ENCODE measurements at places on chromosomes 1 and 21.

GRCh38 chr1:8816831-8817411, 519 bp downstream of the RERE start:
- no peak for DNase-seq

GRCh38 chr1:1290238-1290731, 10.0 kb downstream of the SCNN1D start:
- no peak for DNase-seq

- no peak for DNase-seq
Observed at GRCh38 chr1:82318921-82319320, 518.2 kb downstream of the ADGRL2 start.

DNA sequence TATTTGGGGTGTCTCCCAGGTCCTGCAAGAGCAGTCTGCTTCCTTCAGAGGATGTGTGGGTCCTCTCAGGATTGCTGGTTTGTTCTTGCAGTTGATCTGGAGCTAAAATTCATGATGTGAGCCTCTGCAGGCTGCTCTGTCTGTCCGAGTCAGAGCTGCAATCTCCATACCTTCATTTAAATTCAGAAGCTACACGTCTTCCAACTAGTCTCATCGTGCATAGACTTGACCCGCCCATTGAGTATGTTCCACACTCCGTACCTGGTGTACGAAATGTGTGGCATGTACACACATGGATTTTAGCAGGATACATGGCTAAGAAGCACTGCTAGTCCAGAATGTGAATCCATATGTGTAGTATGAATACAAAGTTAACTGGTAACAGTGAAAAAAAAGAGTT, 25.0 kb upstream of the RGS2 start:
- DNase-seq = no peak

- DNase-seq = no peak
Observed at GRCh38 chr1:73331726-73332125, 866.2 kb downstream of the LRRIQ3 start.

- no peak for DNase-seq
Observed at GRCh38 chr1:36805979-36806640, 228.2 kb downstream of the GRIK3 start.

DNA sequence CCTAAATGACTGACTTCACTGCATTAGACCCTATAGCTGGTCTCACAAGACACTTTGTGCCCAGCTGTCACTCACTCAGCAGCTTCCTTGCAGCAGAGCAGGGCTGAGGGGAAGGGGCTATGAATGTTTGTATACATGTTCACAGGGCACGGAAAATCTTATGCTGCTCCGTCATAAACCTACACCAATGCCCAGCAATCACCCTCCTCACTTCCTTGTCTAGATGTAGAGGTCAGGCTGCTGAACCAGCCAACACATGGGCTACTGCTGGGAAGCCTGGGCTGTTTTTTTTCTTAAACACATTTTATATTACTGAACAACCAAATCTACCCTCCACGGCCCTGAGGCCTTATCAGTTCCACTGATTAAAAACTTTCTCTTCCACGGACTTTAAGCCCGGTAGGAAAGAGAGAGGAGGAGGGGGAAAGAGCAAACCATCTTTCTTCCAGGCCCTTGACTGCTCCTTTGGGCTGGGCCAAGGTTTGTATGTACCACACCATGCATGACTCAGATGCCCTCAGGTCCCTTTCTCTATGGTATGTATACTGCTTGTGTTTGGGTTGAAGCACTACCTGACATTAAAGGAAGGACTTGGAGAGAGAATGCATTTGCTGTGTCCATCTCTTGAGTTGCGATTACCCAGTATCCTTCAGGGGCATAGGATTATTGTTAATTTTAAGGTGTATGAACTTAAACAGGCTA, 12.7 kb downstream of the MTFR1L start:
- DNase-seq = no peak

DNA sequence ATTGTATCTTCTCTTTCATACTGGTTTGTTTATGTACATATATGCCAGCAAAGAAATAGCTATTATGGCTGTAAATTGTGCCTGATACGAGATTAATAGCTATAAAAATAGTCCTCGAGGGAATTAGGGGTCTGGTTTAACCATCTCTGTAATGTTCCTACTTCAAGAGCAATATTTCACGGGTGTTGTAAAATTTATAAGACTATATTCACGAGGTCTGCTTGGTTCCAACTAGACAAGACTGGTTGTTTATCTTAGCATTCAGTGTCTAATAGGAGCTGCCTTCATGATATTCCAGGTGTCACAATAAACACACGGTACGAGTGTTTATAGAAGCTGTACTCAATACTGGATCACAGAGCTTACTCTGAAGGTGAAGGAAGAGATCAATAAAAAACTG, 389.9 kb downstream of the SIPA1L2 start:
- no peak for DNase-seq

DNA sequence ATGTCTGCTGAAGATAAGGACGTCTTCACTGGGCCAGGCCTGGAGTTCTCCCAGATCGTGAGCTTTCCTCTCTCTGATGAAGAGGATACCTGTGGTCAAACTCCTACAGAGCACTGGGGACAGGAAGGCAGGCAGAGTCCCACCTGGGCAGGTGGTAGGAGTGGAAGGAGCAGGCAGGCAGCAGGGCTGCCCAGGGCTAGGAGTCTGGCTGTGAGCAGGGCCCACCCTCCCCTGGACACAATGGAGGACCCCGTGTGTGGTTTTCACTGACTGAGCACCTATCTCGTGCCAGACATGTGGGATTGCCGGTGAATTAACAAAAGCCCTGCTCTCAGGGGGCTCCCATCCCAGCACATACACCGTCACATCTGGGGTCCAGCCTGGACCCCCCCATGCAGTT, 4.9 kb upstream of the SAMD11 start:
- DNase-seq = no peak

GRCh38 chr1:29169976-29170375, 11.7 kb downstream of the SRSF4 start:
- no peak for DNase-seq

GRCh38 chr1:88528792-88529191, 155.3 kb upstream of the PKN2 start:
- no peak for DNase-seq

DNA sequence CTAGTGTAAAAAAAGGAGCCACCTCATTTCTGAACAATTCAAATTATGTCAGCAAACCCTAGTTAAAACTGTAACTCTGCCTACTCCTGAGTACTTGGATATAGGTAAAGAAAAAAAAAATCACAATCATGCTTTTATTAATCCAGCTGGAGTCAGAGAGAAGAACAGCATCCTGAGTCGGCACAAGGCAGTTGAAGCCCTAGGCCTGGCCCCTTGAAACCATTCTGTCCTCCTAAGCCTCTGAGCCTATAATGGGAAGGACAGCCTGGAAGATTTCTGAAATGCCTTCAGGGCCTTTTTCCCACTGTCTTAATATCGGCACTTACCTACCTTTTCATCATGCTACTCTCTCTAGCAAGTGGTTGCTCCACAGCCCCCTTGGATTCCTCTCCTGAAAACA, 32.5 kb downstream of the CDC42BPA start:
- DNase-seq = no peak

DNA sequence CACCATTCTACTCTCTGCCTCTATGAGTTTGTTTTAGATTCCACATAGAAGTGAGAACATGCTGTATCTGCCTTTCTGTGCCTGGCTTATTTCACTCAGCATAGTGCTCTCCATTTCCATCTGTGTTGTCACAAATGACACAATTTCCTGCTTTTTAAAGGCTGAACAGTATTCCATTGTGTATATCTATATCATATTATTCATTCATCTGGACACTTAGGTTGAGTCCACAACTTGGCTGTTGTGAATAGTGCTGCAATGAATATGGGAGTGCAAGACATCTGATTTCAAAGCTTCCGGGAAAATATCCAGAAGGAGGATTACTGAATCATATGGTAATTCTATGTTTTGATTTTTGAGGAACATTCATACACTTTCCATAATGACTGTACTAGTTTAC, 20.1 kb upstream of the DONSON start:
- DNase-seq = no peak

DNA sequence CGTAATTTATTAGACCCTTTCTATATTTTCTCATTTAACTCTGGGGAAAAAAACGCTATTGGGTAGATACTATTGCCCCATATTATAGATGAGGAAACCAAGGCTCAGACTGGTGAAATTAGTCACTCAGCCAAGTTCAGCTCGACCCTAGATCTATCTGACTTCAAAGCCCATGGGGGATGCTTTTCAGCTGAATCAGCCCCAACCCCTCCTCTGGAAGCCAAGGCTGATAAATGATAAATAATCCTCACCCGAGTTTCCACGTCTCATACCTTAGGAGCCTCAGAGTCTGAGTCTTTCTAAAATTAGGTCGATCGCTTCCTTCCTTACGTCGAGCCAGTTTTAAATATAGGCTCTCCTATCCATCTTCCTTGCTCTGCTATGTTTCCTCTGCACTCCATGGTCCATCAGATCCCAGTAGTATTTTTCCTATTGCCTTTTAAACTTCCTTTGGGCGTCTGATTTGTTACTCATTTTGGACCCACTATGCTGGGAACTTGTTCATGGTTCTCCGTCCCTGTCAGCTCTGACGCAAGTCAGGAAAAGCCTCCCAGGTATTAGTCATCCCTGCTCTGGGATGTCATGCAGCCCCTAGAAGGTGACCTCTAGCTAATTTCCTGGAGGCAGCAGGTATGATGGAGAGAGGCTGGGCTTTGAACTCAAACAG, 122.8 kb downstream of the PLPP3 start:
- DNase-seq = no peak

DNA sequence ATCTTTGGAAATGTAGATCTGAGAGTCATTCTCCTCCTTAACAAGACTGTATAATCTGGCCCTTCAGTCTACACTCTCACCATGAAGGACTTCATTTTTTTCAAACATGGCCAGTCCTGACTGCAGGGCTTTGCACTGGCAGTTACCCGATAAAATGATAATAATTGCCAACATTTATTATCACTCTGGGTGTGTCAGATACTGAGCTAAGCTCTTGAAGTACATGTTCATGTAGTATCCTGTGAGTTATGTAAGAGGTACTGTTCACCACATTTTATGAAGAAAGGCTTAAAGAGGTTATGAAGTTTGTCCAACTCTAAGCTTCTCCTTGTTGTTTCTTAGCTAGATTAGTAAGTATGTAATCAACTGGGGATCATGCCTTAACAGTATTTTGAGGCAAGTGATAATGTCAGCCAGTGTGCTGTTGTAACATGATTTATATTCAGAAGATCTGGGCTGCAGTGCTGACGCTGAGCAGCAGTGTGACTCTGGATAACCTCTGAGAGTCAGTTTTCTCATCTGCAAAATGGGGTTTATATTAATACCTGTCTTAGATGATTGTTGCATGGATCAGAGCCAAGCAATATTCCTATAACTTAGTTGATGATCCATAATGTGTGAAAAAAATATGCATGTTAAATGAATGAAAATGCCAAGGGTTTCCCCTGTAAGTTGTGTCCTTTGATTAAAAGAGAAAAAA, 42.1 kb upstream of the LEPR start:
- no peak for DNase-seq

DNA sequence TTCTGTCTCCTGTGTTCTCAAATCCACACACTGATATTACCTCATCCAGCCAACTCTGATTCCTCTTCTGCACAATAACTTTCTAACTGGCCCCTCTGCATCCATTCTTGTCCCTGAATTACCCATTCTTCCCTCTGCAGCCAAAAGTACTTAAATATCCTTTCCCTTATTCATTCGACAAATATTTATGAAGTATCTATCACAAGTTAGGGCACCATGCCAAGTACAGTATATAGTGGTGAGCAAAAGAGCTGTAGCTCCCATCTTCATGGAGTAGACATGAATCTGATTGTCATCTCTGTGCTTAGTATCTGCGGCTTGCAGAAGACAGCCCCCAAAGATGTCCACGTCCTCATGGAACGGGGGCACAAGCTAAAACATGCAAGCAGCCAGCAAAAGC, 316.8 kb downstream of the SETD4 start:
- no peak for DNase-seq

DNA sequence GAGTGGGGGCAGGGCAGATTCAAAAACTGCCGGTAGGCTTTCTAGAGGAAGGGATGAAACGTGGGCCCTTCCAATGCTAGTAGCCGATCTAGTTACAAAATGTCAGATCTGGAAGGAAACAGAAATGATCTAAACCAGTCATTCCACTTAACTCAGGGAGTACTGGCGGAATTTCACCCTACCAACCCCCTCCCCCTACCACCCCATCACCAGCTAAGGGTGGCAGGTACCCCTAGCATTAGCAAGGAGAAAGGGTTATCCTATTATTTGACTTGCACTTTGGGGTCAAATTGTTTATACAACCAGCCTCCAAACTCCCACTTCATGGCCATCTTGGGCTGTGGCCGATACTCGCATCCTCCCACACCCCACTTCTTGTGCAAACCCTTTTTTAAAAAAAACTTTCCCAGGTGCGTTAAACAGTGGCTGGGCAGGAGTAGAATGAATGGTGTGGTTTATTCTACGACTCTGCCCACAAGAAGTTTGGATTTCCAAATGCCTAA, 644 bp upstream of the MRPL24 start:
- DNase-seq = no peak

- no peak for DNase-seq
Observed at GRCh38 chr1:9197186-9198099, 37.1 kb upstream of the H6PD start.

- DNase-seq = no peak
Observed at GRCh38 chr1:53084589-53084971, 22.6 kb downstream of the PODN start.

DNA sequence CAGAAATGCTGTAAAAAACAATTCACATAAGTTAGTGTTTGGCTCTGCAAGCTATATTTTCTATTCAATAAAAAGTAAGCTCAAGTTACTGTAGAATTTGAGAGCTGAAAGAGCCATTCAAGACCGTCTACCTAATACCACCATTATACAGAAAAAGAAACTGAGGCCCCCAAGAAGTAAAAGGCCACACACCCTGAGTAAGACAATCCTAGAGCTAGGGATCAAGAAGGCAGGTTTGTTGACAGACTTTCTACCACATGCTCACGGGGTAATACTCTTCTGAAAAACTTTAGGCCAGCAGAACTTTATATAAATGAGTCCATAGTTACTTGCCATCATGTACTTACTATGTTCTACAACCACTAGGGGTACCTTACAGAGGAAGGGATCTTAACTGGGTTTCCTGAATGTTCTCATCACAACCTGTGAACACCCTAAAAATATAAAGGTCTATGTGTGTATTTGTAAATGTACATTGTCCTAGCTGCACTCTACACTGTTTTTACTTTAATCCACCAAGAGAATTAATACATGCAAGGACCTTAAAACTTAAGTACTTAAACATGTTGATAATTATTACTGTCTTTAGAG, 2.7 kb downstream of the PSMG1 start:
- no peak for DNase-seq

- no peak for DNase-seq
Observed at GRCh38 chr1:40405812-40406211, 32.3 kb downstream of the SMAP2 start.

DNA sequence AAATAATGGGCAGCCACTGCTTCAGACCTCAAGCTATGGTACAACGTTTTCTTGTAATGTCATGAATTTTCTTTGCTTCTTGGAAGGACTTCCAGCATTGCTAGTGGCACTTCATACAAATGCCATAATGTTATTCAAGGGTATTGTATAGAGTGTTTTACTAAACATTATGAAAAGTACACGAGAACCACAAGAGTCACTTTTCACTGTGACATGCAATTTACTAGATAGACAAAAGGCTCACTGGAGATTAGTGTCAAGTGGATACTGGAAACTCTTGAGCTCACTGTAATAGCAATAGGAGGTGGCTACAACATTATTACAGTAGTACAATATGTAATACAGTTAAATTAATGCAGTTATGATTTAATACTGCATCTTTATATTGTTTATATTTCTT, 5.3 kb upstream of the OLFM3 start:
- no peak for DNase-seq

Data from KG1 (cell line).